Activated naive CD4-positive, alpha-beta T cell treated with anti-CD3 and anti-CD28 coated beads, Interleukin-2, amount 50 U/mL, for 16 hours (primary cell): ENCODE measurements at places on chromosomes 4 and X.
A peak's percentile ranks its signal among the peaks of the same experiment; 100 is the strongest.

DNA sequence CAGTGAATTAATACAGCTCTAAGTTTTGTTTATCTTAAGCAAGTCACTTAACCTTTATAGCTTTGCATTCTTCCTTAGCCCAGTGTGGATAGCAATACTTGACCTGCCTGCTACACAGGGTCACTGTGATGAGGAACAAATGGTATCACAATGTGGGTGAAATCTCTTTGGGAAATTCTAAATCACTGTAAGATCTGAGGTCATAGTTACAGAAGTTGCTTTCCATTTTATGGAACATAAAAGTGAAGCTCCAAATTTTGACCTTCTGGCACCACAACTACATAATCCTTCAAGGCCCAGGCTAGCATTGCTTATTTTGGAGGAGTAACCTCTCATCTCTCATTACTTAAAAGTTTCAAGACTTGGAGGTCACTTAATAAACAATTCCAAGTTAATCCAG, 227.7 kb downstream of the USP46 start:
- no peak for DNase-seq

DNA sequence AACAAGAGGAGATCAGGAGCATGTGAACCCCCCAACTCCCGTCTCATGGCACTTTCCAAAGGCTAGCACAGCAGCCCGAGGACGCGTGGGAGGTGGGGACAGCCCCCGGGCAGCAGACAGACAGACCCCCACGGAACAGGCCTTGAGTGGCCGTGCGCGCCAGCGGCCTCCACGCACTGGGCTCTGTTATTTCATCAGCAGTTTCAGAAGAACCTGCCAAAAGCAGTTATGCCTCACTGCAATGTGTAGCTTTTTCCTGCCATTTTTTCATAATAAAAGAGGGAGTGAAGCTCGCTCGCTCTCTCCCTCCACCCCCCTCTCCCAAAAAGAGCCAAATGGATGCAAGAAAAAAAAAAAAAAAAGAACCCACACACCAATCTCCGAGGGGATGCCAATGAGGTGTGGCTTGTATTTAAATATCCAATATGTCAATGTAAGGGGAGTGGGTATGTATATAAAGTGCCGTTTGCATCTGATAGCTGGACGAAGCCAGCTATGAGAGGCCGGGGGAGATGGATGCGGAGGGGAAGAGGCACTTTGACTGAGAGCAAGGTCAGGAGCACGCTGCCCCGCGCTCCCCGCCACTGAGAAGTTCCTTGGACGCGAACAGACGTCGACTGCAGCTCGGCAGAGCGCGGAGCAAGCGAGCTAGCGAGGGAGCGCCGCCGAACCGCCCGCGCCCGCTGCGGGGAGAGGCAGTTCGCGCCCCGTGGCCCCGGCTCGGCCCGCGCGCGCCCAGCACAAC, at the start of gene FGF16:
TSS of gene FGF16 (plus strand) at position 482 of the 745 bp plus-strand sequence. CDS start 286 bp downstream, outside the sequence.
- DNase-seq, result peak; percentile 14

- DNase-seq, result no peak
These were observed 249.7 kb upstream of the TTC29 start for GRCh38 chr4:147195386-147195785.

DNA sequence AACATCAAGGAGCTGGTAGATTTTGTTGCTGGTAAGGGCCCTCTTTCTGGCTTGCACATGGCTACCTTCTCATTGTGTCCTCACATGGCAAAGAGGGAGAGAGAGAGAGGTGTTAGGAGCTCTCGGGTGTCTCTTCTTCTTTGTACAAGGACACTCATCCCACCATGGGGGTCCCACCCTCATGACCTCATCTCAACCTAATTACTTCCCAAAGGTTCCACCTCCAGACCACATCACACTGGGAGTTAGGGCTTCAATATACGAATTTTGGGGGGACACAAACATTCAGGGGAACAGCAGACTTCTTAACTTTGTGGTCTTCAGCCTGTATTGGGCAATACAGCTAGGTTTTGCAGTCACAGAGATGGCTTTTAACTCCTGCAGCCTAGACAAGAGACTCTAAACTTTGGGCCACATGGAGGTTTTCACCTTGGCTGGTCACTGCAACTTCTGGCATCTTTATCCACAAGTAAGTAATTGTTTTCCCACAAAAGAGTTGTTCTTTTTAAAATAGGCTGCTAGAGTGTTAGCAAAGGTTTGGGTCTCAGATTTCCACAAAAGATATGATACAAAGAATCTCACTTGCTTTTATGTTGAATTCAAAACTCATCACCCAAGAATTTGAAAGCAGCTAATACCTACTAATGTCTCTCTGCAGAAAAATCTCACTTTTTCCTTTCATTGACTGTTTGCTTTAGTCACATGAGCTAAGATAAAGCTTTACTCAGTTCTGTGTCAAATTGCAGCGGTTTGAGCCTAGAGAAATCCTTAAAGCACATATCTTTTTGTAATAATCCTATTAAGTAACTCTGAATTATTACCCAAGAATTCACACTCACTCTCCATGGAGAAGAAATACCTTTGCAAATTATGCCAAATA, 39.6 kb upstream of the BBS12 start:
- DNase-seq, result no peak

DNA sequence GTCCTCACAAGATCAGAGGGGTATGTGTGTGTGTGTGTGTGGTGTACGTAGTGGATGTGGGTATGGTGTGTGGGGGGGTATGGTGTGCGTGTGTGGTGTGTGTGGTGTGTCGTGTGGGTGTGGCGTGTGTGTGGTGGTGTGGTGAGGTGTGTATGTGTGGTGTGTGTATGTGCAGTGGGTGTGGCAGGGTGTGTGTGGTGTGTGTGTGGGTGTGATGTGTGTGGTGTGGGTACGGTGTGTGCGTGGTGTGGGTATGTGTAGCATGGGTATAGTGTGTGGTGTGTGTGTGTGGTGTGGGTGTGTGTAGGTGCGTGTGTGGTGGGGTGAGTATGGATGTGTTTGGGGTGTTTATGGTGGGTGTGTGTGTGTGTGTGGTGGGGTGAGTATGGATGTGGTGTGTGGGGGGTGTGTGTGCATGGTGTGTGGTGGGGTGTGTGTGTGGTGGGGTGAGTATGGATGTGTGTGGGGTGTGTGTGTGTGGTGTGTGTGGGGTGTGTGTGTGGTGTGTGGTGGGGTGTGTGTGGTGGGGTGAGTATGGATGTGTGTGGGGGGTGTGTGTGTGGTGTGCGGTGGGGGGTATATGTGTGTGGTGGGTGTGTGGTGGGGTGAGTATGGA, 182.0 kb downstream of the PALLD start:
- DNase-seq, result no peak

DNA sequence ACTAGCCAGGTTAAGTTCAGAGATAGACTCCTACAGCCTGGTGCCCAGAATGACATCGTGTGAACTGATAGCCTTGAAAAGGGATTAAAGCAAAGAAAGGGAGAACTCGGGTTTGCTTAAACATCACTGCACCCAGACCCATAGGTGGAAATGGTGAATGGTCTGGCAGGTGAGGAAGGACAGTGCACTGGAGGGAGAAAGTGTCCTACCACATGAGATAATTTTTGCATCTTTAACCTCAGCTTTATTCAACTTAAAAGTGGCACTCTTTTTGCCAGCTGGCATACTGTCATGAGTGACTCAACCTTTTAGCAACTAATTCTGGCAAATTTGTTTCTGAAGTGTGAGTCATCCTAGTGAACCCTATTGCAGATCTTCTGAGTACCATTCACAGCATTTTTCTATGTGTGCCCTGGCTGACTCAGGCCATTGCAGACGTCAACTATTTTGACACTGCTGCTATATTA, 53.0 kb upstream of the DAPP1 start:
- peak; percentile 17 for DNase-seq

DNA sequence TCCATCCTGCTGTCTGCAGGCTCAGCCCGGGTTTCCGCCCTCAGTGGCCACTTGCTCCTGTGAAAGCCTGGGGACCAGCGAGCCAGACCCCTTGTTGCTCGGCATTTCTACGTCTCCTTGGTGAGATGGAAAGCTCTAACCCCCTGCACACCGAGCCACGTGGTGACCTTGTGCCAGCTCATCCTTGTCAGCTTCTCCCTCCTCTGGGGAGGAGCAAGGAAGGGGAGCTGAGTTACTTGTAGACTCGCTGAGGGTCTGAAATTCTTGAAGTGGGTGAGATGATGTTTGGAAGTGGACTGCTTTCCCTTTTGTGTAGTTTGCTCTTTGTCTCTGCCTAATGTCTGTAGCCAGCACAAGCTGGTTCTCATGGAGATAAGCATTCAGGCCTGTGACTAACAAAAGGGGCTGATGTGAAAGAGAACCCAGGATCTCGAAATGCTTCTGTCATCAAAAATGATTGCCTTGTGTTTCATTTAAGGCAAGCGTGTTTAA, 29.3 kb downstream of the RGS12 start:
- no peak for DNase-seq

DNA sequence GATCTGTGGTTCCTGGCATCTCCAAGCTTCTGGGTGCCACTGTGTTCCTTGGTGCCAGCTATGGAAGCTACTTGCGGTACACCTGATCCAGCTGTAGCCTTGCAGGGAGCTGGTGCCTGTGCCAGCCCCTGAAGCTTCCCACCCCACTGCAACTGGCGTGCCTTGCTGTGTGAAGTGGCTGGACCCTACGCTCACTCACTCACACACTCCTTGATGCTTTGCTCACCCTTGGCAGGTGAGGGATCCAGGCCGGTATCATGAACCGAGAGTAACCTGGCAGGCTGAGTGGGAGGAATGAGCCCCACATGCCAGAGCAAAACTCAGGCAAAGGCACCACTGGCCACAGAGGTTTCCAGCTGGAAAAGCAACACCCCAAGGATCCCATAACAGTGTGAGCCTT, 31.3 kb upstream of the TEX13C start:
- no peak for DNase-seq

DNA sequence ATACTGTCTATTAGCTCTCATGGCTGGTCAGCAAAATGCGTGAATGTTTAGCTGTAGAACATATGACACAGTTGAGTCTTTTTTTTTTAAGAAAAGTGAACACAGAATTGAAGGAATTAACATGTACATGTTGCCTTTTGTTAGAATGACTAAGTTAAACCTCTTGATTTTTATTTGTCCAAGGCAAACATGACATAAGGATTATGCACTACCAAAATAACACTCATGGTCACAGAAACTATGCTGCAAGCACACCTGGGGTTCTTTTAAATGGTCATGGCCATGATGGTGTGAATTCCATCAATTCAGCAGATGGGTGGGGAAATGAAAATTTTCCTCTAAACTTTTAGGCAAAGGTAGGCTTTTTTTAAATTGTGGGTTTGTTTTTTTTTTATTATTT, 80.1 kb upstream of the CXCL13 start:
- no peak for DNase-seq

DNA sequence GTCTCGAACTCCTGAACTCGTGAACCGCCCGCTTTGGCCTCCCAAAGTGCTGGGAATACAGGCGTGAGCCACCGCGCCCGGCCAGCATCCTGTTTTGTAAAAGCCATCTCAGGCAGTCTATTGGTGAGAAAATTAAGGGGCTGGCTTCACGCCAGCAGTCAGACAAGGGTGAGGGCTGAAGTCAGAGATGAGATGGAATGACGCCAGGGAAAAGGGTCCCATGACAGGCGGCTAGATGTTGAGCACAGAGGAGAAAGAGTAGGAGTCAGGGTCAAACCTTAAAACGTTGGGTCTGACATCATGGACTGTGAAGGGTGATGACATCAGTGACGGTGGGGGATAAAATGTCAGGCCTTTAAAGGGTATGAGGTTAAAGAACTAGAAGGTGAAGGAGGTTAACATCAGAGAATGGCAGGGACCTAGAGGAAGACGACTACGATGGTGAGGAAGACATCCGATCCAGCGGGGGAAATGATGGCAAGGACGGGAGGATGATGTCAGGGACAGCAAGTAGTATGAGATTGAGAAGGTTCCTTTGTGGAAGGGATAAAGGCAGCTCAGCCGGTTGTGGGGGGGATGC, 504 bp upstream of the RBM3 start:
- DNase-seq, result no peak

GRCh38 chr4:74675673-74676279, 118.5 kb downstream of the BTC start:
- no peak for DNase-seq

GRCh38 chrX:46433892-46434291, 111.3 kb downstream of the ZNF674 start:
- no peak for DNase-seq

GRCh38 chr4:108247387-108248049, 78.8 kb upstream of the LEF1 start:
- DNase-seq, result no peak

GRCh38 chr4:48687313-48688051, 92.6 kb downstream of the FRYL start:
- no peak for DNase-seq

- DNase-seq, result no peak
These were observed 4.0 kb upstream of the ABLIM2 start for GRCh38 chr4:8162625-8163024.

DNA sequence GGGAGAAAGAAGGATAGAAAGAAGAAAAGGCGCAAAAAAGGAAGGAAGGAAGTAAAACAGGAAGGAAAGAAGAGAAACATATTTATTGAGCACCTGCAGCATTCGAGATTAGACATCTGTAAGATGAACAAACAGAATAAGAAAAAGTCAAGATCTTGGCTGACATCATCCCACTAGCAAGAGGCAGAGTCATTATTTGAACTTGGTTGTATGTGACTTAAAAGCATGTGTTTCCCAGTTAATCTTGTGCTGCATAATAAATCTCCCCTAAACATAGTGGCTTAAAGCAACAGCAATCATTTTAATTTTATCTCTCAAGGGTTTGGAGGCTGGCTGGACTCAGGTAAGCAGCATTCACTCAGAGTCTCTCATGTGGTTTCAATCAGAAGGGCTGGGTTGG, 38.5 kb upstream of the COX7B2 start:
- DNase-seq, result no peak

- DNase-seq, result no peak
These were observed 652.9 kb upstream of the IGFBP7 start for GRCh38 chr4:57763070-57763469.

DNA sequence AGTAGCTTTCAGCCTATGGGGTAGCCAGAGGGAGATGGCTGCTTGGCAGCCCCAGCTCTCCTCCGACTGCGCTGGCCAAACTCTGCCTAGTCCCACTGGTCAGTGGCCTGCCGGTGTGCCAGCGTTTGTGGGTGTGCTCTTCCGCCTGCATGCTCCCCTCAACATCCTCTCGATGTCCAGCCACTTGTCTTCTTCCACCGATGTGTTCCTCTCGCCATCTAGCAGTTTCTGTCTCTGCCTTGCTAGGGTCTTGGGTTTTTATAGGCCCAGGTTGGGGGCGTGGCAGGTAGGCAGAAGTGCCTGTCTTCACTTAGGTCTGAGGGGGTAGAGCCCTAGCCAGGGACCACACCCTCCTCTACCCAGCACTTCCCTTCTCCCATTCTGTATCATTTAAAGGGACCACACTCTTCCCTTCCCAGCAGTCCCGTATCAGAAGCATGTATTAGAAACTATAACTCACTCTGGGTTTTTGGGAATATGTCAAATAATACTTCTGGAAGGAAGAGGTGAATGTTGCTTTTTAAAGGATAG, 124.4 kb downstream of the KDM6A start:
- no peak for DNase-seq

- DNase-seq, result no peak
These were observed 305.7 kb upstream of the SLIT2 start for GRCh38 chr4:19945979-19946380.

GRCh38 chr4:8171266-8171665, 12.7 kb upstream of the ABLIM2 start:
- no peak for DNase-seq
